ENCODE measurements at places on chromosomes 13 and 19.

DNA sequence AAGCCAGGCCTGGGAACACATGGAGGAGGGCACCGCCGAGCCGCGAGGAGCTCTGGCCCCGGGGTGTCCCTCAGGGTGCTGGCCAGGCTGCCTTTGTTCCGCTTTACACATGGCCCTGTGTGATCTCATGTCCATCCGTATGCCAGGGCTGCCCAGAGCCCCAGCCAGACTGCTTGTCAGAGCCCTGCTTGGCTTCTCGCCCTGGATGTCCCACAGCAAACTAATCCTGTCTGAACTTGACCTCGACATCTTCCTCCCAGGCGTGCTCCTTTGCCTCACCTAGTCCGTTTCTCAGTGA, 14.3 kb downstream of the BCKDHA start:
- no peak for DNase-seq

DNA sequence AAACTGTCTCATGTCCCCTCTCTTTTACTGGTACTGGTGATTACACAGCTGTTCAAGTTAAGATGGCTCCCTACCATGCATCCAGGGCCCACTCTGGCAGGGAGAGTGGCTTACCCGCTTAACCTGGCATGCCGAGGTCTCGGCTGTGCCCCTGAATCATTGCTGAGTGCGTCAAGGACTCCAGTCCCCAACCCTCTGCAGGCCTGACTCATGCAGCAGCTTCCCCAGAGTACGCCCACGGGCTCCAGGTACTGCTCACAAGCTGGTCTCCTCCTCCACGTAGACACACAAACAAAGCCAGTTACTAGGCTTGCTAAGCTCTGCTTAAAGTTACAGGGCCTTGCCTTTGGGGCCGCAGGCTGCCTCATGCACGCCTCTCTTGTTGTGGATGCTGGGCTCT, 447.4 kb downstream of the COG6 start:
- peak; percentile 3 for DNase-seq

GRCh38 chr13:37136187-37136586, 30.7 kb upstream of the CSNK1A1L start:
- DNase-seq = no peak

GRCh38 chr19:366951-367350, 22.4 kb upstream of the MIER2 start:
- no peak for DNase-seq

GRCh38 chr19:48810151-48810550, 678 bp downstream of the BCAT2 start:
- DNase-seq = peak; percentile 39

DNA sequence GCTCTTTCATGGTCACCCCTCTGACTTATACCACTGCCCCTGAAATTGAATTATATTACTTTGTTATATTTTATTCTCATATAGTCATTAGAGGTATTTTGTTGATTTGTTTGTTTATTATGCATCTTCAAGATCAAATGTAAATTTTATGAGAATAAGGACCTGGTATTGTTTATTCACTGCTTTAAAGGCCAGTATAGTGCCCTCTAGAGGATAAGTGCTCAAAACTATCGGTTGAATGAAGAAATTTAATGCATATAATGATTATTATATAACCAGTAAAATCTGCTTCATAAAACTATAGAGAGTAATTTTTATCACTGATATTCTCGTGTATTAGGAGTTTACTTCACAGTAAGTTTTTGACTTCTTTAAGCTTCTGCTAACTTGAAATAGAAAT, 1401.9 kb downstream of the SLITRK1 start:
- peak; percentile 15 for DNase-seq

- DNase-seq = no peak
Observed at GRCh38 chr19:49161987-49162386, 4.4 kb downstream of the TRPM4 start.

GRCh38 chr13:79995334-79995733, 345.6 kb downstream of the SPRY2 start:
- no peak for DNase-seq

GRCh38 chr13:106349080-106349931, 186.2 kb downstream of the EFNB2 start:
- peak; percentile 62 for DNase-seq

- peak; percentile 97 for DNase-seq
Observed at GRCh38 chr13:34347784-34348573, 530.0 kb downstream of the RFC3 start.
